ENCODE measurements at places on chromosomes 3 and 15.

DNA sequence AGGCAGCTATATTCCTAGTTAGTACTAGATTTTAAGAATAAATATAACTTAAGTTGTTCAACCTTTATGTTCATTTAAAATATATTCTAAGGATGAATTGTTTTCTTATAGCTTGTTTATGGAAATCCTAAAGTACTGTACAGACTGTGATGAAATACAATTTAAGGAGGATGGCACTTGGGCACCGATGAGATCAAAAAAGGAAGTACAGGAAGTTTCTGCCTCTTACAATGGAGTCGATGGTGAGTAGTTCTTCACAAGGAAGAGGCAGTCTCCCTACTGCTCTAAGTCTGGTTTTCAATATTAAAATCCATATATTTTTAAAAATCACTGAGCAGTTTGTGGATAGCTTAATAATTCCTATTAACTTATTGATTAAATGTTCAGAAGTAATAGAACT, 29.6 kb downstream of the CALML4 start:
- no peak for DNase-seq

- peak; percentile 4 for DNase-seq
Measured at GRCh38 chr3:72887705-72888545, at the start of gene GXYLT2. GXYLT2 (plus strand) TSS chr3:72888046; CDS start chr3:72888234, 188 bp downstream.

DNA sequence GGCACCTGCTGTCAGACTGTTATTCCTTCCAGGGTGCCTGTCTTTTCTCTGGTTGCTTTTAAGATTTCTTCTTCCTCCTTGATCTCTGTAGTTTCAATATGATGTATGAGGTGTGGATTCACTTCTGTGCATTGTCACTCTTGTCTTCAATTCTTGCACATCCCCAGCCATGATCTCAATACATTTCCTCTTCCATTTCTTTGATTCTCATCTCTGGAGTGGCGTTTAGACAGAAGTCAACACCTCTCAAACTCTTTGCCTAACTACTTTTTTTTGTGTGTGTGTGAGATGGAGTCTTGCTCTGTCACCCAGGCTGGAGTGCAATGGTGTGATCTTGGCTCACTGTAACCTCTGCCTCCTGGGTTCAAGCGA, 224.4 kb upstream of the LYSMD4 start:
- no peak for DNase-seq

GRCh38 chr3:172726380-172726779, 15.5 kb upstream of the NCEH1 start:
- no peak for DNase-seq

DNA sequence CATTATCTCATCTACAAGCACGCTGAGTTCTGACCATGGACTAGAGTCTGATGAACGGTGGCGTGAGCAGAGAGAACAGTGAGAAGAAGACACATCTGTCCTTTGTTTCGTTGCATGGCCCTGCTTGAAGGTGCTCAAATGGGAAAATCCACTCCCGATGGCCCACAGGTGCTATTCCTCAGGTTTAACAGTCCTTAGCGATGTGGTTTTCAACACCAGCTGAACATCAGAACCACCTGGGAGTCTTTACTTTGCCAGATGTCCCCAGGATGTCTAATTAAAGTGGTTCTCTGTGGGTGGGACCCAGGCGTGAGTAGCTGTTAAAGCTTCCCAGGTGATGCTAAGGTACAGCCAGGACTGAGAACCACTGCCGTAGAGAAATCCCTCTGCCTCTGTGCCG, 13.0 kb downstream of the ADAMTS17 start:
- no peak for DNase-seq

DNA sequence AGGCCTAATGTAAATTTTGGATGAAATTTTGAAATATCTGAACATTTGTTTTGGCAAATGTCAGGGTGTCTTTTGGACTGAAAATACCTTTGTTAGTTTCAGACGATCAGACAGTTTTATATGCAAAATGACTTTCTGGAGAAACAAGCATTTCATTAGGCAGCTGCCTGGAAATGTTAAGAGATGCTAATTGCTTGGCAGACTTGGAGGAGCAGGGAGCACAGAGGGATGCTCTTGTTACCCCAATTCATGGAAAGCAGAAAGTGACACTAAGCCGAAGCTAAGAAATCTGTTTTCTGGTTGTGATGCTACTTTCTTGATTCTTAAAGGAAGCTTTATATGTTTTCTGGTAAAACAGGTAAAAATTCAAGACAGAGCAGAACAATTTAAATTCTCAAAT, 204.3 kb upstream of the GBE1 start:
- no peak for DNase-seq

DNA sequence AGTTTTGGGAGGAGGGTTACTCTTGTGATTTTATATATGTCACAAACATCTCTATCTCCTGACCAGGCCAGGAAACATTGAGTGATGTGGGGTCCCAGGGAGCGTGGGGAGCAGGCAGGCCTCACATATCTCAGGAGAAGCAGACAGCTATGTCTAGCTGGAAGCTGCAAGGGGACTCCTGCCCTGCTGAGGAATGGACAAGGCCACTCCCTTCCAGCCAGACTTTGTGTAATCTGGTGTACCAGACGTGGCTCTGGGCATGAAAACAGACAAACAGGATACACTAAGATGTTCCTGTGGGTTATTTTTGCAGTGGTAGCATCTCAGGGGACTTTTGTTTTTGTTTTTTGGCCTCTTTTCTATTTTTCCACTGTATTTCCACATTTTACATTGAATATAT, 23.2 kb downstream of the CYP8B1 start:
- no peak for DNase-seq

DNA sequence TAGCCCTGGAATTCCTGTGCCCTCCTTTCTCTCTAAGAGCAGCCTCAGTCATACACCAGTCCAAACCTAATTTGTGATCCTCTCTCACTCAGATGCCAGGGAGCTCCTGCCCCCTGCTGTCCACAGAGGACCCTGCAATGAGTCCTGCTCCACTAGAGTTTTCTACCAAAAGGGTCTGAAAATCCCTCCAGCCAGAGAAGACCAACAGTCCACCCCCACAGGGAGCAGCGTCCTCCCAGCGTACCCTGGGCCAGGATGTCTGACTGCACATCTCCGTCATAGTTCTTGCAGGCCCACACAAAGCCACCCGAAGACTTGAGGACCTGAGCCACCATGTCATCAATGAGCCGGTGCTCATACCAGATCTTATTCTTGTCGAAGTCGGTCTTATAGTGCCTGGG, 15.4 kb downstream of the IDH2 start:
- DNase-seq = peak; percentile 27

DNA sequence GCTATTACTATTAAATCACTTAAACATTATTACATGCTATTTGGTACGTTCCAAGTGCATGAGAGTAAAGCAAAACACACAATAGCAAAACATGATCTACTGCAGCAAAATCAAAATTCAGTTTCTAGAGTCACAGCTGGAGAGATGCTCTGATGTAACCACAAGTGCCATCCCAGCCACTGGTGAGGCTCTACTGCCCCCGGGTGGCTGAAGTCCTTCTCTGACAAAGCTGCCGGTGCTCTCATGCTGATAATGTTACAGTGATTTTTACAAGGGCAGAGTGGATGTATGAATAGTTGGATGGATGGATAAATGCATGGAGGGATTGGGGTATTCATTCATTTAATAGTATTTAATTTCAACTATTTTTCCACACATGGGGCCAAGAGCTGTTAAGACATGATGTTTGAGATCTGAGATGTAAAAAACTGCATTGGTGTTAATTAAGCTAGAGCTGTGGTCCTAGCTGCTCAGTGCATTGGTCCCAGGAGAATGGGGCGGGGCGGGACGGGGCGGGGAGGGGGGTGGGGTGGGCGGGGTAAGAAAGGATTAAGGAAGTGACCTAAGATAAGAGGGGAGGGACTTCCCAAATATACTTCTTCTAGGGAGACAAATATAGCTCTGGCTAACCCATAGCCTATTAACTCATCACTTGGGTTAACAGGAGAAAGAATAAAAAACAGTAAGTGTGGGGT, 5.3 kb upstream of the SPESP1 start:
- peak; percentile 48 for DNase-seq

- no peak for DNase-seq
Measured at GRCh38 chr3:185137821-185138220, 15.0 kb downstream of the C3orf70 start.

DNA sequence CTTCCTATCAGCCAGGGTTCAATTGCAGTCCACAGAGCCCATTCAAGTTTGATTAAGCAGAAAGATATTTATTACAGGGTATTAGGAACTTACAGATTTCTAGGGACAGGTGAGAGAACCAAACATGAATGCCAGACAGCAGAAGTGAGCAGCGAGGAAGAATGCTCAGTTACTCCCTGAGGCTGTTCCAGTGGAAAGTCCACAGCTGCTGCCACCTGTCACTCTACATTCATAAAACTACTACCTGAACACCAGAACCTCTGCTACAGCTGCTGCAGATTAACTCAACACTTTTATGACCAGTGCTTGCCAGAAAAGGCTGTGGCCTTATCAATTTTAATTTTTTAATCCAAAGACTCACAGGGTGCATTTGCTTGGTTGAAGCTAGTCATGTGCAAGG, 325.4 kb upstream of the ONECUT1 start:
- no peak for DNase-seq

GRCh38 chr3:170815340-170815739, 54.7 kb downstream of the RPL22L1 start:
- no peak for DNase-seq

DNA sequence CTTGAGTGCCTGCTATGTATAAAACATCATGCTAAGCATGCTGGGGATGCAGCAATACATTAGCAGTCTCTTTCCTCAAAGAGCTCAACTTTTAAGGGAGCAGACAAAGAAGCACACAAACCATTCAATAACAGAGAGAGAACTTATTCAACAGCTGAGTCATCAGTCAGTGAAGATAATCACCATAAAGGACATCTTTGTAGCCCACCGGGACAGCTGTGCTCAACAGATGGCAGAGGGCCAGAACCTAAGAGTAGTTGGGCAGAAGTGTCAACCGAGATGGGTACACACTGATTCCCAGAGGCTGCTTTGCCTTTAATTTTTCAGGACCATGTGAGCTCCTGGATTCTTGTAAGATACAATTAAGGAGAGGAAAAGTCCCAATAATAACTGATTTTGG, 4.2 kb upstream of the RAB8B start:
- no peak for DNase-seq

DNA sequence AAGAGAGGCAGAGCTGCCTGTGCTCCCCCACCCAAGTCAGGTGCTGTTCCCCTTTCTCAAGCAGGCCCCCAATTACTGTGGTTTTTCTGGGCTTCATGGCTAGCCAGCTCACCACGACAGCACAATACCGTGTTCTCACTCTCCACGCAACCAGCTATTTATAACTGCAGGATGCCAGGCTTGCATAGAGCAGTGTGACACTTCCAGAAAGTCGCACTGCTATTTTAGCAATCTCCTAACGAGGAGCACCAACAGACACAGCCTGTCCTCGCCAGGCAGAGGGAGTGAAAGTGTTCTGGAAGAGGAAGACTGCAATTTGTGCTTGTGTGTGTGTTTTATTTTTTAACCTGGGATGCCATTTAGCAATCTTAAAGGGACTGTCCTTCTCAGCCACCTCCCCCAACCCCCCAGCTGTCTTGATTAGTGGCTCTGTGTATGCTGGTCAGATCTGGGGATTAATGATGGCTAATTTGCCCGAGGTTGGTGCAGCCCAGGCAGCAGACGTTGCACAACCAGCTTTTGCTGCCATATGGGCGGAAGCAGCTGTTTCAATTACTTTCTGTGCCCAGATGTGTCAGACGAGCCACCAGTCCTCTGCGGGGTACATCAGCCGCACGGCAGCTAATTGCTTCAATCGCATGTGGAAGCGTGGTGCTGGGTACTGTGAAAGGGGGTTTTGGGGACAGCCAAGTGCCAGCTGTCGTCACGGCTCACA, 268.0 kb upstream of the ARRDC4 start:
- no peak for DNase-seq

- no peak for DNase-seq
Measured at GRCh38 chr3:32113981-32114545, 7.6 kb downstream of the GPD1L start.

DNA sequence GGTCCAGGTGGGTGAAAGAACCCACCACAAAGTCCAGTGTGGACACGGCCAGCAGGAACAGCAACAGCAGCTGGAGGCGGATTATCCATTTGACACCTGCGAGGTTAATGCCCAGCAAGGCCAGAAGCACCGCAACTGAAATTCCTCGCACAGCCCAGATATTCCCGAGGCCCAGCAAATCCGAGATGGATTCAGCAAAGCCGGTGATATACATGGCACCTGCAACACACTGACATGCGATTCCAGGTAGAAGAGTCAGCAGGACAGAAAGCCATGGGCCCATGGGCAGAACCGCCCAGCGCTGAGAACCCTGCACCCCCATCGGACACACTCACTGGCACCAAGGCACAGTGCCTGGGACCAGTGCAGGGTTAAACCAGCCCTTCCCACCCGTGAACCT, 34.8 kb downstream of the SLC12A8 start:
- no peak for DNase-seq

GRCh38 chr3:66035763-66036477, 2.8 kb downstream of the MAGI1 start:
- DNase-seq = no peak

GRCh38 chr3:3578718-3579117, 220.5 kb upstream of the LRRN1 start:
- no peak for DNase-seq

DNA sequence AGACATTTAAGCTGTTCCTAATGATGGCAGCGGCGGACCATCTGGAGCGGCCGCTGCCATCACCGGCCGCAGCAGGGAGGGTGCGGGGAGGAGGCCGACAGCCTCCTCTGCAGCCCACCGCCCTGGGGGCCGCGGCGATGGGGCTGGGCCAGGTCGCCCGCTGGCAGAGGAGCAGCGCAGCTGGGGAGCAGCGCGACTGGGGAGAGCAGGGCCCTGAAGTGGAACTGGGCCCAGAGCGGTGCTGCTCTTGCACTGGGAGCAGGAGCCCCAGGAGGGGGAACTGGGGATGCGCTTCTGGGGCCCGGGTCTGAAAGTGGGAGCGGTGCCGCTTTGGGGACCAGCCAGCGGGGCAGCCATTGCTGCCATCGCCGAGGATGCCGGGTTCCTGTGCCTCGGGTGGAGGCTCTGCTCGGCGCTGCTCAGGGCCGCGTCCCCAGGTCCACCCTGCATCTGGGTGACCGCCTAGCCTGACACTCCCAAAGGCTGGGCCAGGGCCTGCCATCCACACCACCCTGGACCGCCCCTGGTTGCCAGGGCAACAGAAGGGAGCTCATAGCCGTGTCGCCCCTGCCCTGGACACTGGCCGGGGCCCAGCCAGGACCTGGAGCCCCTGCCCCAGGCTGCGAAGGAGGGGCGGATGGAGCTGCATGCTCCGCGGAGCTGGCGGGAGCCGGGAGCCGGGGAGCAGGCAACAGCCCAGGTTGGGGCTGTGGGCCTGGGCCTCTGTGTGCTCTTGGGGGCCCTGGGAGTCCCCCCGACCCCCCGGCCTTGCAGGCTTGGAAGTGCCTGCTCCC, 15.5 kb upstream of the PLA2G4E start:
- no peak for DNase-seq

GRCh38 chr3:121064121-121064520, 156.1 kb downstream of the STXBP5L start:
- no peak for DNase-seq

- DNase-seq = no peak
Measured at GRCh38 chr15:82181371-82181770, 81.2 kb downstream of the EFL1 start.

DNA sequence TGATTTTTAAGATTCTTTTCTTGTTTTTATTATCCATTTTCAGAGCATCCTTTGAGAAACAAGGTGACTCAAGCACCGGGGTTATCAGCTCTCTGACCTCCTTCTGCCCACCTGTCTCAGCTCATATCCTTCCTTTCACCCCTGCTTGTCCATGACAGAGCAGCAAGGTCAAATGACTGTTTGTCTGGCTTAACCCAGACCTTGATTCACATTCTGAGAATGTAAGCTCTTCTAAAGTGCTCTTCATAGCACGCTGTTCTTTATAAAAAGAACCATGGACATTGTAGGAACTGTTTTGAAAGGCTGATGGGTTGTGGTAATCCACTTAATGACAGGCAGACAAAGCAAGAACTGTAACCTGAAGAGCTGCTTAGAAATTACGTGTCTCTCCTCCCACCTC, 122.5 kb downstream of the CHST2 start:
- no peak for DNase-seq
